Stimulated activated CD4-positive, alpha-beta T cell treated with anti-CD3 and anti-CD28 coated beads, Interleukin-4, amount 100 ng/mL, for 1 hour (primary cell): ENCODE measurements at places on chromosomes 1 and 21.

DNA sequence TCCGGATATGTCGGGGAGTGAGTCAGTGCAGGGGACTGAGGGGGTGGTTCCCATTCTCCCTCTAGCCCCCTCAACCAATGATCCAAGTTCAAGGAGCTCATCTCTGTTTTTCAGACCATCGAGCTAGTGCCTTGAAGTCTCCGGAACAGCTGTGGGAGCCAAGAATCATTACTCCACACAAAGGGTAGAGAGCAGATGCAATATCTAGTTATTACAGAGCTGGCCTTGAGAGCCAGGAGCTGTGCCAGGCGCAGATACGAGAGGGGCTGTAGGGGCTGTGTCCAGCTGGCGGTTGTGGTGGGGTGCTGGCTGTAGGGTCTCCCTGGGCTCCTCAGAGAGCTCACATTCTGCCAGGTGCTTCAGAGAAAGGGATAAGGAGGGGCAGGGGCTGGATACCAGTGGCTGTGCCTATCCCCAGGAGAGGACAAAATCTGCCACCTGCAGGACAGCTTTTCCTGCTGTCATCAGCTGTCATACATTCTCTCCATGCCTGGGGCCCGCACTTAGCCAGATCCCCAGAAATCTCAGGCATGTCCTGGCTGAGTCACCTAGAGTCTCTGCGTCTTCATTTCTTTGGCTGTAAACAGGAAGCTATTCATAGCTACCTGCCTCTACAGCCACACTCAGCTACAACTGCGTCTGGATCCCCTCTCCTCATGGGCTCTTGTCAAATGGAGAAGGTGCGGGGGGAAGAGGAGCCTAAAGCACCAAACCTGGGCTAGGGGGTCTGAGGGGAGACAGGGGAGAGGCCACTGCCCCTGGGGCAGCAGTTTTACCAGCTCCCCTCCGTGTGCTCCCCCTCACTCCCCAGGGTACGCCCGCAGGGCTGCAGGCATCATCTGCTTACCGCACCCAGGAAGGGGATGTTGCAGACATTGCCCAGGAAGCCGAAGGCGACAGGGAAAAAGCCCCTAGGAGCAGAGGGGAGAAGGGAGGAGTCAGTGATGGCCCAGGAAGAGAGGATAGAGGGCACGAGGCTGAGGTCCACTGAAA, 2.4 kb upstream of the KISS1 start:
- DNase-seq: no peak

DNA sequence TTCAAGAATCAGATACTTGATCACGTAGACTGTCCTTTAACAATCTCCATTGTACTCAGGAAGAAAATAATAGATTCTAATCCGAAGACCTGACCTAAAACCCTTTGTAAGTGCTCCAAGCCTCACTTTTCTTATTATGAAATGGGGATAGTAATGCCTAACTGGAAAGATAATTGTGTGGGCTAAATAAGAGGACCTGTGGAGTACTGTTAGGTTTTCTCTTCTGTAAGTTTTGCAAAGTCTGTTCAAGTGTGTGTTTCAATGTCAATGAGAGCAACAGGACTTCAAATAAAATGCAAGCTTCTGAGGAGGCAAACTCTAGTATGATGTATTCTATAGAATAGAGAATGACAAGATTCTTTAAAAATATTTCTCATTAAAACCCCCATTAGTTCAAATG, 348.6 kb downstream of the USP25 start:
- DNase-seq: no peak

DNA sequence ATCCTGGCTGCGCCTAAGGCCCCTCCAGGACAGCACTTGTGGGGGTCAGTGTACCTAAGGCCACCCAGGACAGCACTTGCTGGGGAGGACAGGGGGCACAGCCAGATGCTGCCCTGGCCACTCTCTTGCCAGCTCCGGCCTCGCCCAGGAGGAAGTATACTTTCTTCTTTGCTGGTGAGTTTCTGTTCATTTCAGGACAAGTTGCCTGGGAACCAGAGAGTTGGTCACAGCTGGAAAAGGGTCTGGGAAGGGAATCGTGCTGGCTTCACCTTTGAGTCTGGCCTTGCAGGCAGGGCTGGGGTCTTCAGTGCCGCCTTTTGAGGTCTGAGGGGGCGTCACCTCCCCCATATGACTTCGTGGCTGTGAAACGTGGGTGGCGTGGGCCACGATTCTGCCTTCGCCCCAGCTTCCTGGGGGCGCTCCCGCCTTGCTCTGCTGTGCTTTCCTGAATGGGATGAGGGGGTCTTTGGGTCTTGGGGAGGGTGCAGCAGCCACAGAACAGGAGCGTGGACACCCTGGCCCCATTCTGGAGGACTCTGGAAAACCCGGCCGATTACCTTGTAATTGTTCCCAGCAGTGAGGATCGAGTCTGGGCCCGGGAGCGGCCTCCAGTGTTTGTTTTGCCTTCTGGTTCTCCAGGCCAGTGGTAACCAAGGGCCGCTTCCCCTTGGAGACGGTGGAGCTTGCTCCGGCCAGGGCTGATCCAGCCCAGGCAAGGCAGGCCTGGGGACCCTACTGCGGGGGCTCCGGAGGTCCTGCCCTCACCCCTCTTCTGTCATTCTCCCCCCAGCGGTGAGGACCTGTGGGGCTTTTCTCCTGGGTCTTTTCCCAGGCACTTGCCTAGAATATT, 45.9 kb downstream of the SPSB1 start:
- DNase-seq: no peak

DNA sequence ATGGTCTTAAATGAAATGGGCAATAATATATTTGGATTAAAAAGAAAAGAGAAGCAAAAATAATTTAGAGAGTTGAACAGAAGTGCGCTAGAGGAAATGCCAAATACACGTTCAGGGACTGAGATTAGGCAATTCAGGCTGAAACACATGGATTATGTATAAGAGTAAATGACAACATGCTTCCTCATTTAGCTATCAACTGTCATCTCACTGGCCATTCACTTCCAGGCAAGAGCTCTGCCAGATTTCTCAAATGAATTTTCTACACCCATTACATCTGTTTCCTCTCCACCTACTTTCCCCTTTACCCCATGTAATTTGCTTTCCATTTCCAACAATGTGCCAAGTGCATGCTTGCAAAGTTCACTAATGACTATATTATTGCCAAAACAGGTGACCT, 582.4 kb downstream of the LTN1 start:
- DNase-seq: no peak

DNA sequence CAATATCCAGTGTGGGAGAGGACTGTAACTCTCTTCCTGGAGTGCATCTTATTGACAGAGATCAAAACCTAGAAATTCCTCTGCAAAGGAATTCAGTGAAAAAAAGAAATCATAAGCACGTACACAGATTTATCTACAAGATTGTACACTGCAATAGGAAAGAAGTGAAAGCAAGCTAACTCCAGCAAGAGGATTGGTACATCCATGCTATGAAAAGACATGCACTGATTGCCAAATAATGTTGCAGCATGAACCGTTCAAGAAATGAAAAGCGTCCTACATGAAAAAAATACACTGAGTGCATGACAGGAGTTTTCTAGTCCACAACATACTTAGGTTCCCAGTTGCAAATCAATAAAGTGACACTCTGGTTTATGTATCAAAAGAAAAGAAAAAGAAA, 1.9 kb upstream of the MGST3 start:
- DNase-seq: no peak

DNA sequence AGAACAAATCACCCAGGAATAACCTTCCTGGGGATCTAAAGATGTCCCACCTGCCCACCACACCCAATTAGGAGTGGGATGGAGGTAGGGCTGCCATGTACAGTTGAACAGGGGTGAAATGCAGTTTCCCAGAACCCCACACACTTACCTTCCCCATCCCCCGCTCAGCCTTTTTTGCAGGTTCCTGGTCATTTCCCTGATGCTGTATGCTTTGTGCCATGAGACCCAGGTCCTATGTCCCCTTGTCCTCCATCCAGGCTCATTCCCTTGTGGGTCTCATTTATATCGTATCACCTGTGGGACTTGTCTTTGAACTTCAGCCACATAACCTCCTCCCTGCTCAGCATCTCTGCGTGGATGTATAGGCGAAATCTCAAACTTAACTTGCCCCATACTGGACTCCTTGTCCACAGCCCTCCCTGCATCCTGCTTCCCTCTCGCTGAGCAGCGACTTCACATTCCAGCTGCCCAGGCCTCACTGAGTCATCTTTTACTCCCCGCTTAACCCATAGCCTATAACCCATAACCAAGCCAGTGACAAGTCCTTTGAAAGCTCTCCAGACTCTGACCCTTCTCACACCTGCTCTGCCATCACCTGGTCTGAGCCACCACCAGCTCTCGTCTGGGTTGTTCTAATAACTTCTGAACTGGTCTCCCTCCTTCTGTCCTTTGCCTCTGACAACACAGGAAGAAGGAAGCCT, 4.7 kb downstream of the LDLRAD2 start:
- no peak for DNase-seq

- DNase-seq: no peak
Measured at GRCh38 chr1:210438928-210439841, 110.5 kb downstream of the HHAT start.

GRCh38 chr1:248805876-248806275, 19.8 kb downstream of the SH3BP5L start:
- no peak for DNase-seq

GRCh38 chr1:87451229-87451920, 122.7 kb downstream of the LMO4 start:
- no peak for DNase-seq

- DNase-seq: no peak
Measured at GRCh38 chr1:89605692-89606091, 27.2 kb upstream of the LRRC8C start.

DNA sequence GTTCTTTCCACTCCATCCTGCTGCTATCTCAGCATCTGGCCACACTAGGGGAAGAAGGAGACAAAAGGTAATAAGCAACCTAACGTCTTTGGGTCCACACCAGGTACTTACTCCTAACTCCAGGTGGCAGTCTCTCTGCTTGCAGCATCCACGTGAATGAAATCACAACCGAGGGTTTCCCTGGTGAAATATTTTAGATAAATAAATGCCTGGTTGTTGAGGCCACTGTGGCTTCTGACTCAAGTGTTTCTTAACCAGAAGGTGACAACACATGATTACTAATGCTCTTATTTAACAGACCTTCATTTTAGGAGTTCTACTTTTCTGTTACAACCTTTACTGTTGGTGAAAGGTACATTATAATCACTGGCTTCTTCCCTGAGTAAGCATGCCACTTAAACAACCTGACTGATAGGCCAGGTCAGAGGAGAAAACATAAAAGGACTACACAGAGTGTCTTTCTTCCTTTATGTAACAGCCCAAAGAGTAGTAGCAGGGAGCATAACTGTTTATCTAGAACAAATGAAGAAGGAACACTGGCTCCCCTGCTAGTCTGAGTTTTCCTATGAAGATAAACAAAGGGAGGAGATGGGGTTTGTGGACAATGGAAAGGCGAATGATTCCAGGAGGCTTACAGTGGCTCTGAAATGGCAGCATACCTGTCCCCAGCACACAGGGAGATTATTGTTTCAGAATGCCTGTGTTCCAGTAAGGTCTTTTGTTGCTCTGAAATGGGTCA, 59.9 kb downstream of the SYT6 start:
- no peak for DNase-seq

- DNase-seq: no peak
Measured at GRCh38 chr1:197799271-197799670, 24.0 kb upstream of the DENND1B start.

DNA sequence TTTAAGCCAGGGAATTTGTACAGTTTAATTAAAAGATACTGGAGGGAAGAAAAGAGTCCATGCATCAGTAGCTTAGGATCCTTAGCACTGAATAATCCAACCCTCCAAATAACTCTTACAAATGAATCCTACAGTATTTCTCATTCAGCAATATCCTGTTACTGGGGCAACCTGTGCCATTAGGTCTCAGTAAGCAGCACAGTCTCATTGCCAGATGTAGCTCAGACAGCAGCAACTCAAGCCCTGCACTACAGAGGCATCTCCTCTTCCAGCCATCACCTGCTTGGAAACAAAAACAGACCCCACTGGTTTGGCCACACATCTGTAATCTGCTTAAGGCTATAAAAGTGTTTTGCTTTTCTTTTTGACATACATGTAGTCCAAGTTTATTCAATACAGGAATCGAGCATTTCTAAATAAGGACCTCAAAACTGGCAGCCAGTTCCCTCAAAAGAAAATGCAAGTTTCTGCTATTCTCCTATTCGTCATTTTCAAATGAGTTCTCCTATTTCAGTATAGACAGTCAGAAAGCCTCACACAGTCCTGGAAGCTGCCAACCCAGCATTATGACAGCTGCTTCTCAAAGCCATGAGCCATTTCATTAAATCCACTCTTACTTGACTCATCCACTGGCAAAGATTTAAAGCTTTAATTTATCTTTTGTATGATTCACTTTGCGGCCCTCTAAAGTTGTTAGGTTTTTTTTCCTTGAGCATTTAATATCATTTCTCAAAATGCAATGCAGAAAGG, 129.0 kb downstream of the APP start:
- no peak for DNase-seq

DNA sequence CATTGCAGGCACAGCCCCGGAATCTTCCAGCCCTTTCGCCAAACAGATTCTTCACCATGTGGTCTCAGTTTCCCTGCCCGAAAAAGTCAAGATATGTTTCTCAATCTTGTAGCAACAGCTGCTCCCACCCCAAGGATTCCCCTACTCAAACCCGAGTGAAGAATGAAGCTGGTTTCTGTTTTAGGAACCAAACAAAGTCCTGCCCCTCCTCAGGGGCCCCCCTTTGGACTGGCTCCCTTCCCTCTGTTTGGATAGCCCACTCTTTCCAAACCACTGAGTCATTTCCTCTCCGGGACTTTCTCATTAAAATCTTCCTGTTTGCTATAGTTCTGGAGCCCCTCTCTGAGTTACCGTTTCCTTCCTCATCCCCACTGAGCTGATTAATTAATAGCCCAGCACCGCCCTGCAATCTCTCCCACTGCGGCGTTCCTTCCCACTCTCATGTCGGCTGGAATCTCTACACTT, 100.9 kb downstream of the TSEN15 start:
- DNase-seq: no peak

- no peak for DNase-seq
Measured at GRCh38 chr1:79304131-79304530, 297.6 kb upstream of the ADGRL4 start.
